ENCODE measurements at places on chromosomes 13 and 19.

- no peak for DNase-seq
These were observed 3.6 kb upstream of the FAM187B start for GRCh38 chr19:35231956-35232645.

GRCh38 chr13:41402691-41403511 is 54.4 kb upstream of the RGCC start:
- no peak for DNase-seq

DNA sequence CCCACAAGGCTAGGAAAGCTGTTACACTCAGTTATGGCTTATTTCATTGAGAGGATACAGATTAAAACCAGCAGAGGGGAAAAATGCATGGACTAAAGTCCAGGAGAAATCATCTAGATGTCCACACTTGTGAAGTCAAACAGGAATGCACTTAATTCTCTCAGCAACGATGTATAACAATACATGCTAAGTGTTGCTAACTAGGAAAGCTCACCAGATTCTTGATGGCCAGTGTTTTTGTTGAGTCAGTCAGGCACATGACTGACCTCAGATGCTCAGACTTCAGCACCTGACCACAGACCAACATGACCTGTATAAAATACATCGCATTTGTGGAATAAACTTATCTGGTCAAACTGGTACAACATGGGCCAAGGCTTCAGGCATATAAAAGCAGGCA is 470.2 kb upstream of the PRR20A start:
- no peak for DNase-seq

DNA sequence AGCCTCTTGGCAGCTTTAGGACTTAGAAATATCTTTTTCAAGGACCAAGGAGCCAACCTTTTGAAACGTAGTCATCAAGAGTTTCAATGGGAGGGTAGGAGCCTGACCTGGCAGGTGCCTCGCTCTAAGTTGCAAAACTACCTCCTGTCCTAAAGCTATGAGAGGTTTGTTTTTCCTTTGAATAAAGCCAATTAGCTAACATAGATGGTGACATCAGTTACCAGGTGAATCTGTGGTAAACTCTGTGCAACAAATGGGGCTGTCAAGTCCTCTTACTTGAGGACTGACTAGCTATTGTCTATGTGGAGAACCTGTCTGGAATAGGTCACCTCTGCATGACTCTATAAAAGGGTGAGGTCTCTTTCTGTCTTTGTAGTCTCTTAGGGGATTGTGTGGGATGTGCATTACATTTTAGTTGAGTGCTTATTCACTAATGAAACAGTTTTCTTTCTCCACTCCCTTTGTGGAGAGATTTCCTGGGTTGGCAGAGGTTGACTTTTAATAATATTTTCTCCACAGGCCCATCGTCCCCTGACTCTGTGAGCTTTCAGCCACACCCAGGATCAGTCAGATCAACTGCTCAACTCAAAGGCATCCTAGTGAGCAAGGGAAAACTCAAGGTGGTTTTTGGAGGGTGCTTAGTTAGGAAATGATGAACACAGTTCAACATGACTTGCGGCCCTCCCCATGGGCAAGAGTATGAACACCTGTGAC is 9.9 kb downstream of the ARL11 start:
- DNase-seq = no peak

DNA sequence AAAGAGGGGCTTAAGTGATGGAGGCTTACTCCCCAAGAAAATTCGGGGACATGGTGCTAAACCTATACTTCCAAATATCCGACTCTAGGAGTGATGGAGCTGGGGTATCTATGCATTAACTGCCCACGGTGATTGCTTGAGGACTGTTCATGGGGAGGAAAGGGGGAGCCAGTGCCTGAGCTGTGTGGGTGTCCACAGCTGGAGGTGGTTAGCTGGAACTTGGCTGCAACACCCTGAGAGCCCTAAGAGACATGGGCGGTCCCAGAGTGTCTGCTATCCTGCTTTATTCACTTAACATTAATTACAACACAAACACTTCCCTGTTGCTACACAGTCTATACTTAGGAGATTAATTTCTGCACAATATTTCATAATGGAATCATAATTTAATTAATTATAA is 28.1 kb upstream of the POMP start:
- no peak for DNase-seq

GRCh38 chr13:74040200-74040599 is 94.0 kb downstream of the KLF12 start:
- DNase-seq = no peak

DNA sequence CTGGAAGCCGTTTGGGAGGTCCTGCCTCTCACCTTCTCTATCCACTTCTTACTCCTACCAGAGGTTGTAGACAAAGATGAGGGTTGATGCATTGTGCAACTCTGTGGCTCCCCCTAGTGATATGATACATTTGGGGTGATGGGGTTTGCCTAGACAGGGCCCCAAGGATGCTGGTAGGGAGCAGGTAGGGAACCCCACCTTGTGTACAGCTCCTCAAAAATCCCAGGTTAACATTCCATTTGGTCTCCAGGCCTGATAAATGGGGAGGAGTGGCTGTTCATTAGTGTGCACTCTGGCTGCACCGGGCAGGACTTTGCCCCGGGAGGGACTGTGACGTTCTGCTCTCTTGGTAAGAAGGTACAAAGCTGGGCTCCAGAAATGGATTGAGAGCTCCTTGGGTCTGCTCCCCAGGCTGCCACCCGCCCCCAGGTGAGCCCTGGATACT is 19.2 kb downstream of the SIGLEC8 start:
- no peak for DNase-seq

- DNase-seq = no peak
These were observed 196.9 kb downstream of the ZIC5 start for GRCh38 chr13:99774644-99775043.

DNA sequence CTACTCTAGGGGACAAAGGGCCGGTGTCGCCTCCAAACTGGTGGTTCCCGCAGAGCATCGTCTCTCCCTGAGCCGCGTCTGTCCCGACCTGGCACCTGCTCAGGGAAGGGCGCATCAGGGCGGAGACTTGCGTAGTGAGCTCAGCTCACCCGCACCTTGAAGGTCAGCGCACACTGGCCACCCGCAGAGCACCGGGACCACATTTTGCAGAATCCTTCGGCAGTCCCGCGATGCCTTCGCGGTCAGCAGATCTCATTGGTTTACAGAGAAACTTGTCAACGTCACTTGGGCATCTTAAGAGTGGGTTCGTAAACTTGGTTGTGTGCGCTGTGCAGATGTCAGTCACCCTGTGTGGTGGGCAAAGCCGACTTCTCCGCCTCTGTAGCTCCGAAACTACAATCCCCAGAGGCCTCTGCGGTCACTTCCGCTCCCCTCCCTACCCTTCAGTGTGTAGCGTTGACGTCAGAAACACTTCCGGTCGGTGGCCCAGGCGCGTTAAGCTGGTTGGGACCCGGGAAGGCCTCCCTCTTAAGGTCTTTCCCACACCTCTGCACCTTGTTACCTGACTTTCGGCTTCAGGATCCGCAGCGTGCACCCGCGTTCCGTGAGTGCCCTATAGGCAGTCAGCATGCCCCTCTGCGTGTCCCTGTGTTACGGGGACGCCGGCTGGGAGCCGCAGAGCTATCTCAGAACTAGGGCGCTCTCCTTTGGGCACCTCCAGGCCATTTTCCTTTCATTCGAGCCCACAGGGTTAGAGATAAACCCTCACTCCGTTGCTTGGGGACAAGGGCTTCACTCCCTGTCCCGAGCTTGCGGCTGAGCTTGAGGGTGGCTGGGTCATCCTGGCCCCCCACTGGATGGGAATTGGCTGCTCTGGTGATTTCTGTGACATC is 36.5 kb upstream of the ZNF527 start:
- DNase-seq = no peak

- no peak for DNase-seq
These were observed at the start of gene PRR36 for GRCh38 chr19:7874076-7874896. Gene PRR36, minus strand, starts transcription at chr19:7874390. Its CDS starts 701 bp downstream, at chr19:7873689.

DNA sequence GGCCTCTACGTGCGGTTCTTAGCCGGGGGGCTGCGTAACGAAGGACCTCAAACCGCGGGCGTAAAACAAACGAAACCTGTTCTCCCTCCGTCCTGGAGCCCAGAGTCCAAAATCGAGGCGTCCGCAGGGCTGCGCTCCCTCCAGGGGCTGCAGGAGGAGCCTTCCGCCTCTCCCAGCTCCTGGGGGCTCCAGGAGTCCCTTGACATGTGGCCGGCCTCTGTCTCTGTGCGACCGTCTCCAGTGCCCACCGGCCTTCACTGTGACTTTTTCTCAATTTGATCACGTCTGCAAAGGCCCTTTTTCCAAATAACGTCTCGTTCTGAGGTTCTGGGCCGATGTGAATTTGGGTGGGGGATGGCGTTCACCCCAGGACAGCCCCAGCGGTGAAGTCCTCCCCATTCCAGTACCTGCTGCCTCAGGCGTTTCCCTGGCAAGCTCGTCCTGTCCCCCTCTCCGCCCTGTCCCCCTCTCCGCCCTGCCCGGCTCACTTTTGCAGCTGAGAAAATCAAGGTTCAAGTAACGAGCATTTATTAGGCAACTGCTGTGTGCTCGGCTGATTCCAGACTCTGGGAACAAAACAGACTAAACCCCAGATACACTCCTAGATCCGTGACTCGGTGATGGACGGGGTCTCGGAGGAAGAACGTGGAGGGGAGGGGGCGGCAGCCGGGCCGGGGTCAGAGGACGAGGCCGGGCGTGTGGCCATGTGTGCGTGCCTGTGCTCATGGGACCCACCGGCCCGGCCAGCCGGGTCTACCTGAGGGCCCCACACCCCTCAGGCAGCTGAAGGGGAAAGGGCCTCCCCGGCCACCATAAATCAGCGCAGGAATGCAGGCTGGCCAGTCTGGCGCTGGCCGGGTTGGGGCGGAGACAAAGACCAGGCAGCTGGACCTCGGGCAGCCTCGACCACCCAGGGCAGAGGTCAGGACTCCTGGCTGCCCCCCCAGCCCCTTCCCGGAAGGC is 28.1 kb upstream of the WDR18 start:
- no peak for DNase-seq

DNA sequence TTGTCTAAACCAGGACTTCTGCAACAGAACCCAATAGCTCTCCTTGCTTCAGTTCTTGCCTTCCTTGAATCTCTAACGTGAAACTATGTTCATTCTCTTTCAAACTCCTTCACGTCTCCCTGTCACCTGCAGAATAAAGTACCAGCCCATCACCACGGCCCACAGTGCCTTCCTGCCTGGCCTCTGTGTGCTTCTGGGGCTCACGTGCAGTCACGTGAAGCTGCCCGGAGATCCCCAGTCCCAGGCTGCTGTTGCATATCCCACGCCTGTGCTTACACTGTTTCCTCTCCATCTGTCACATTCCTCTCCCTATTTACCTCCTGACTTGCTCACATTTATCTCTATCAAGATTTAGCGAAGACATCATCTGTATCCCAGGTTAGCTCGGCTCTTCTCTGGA is 102.8 kb downstream of the STARD13 start:
- DNase-seq = no peak
